ENCODE measurements at places on chromosomes 7 and 10. TPM values are rescaled to one million over a fixed set of nuclear protein-coding genes. Genes with fewer than 3 reads are reported as not detected.

- no peak for DNase-seq
Observed at GRCh38 chr10:3872712-3873329, 87.8 kb upstream of the KLF6 start.

DNA sequence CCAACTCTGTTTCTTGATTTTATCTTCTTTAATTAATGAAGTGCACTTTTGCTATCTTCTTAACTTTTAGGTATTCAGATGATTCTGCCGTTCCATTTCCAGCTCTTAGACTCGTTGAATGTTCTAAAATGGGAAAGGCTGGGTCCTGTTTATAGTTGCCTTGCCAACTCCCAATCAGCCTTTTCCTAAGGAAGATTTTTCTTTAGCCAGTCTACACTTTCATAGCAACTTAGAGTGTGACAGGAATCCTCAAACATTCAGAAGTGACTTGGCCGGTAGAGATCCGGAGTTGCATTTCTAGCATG, 23.0 kb upstream of the TRIL start:
- DNase-seq: no peak

GRCh38 chr7:50456371-50457123, 6.4 kb upstream of the FIGNL1 start:
- DNase-seq: no peak

PDE1C gene
- total RNA-seq: 43.1 TPM

GRCh38 chr10:132118366-132118765, 52.6 kb downstream of the JAKMIP3 start:
- no peak for DNase-seq

DNA sequence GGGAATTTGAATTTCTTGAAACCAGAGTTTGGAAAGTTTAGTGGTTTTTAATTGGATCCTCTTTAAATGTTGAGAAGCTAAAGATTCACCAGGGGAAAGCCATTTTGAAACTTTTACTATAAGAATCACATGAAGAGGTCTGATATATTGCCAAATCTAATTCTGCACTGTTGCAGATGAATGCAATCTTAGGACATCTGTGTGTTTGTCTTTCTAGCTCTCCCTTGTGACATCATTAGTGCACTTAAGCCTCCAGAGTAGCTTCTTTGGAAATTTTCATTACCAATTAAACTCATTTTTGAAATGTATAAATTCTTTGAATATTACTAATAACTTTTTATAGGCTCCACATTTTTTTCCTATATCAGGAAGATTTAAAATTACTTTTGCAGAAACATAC, 160.2 kb downstream of the BICC1 start:
- no peak for DNase-seq

DNA sequence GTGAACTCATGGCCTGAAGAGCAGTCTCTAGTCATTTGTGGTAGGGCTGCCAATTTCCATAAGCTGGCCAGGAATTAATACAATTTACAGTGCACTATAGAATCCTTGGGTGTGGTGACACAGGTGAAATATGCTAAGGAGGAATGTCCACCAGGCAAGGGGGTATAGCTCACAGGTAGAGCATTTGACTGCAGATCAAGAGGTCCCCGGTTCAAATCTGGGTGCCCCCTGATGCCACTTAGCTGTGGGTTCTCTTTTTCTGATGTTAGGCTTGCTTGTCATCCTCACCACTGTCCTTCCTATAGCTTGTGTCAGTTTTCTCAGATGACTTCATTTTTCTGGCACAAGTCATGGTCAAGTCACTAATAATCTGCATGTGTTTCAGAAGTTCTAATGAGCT, 108.7 kb downstream of the ZNF467 start:
- DNase-seq: no peak

DNA sequence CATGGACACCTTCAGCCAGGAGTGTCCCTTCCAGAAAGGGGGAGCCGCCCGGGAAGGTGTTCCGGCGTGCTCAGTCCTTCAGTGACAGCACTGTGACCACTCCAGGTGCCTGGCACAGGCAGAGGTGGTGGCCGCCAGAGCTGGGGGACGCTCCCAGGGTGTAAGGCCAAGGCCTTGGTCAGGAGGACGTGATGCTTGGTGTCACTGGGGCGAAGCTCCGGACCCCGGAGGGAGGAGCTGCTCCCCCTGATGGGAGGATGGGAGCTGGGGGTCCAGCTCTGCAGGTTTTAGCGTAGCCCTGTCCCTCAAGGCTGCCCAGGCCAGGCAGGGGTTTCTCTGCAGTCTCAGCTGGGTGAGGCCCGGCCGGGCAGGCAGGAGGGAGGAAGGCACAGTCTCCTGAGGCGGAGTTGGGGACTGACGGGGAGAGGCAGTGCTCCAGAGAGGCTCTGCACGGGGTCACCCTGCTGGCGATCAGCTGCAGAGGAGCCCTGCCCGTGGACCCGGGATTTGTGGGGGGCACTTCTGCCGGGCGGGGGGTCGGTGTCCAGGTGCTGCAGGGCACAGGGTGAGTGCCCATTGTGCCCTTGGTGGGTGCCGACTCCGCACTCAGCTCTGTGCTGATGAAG, 56.5 kb upstream of the DNAJB6 start:
- DNase-seq: no peak

CSTF2T gene
- 19.9 TPM for total RNA-seq

CREB5 gene
- total RNA-seq: 14.8 TPM

PDK4 gene
- 1.5 TPM for total RNA-seq

DNA sequence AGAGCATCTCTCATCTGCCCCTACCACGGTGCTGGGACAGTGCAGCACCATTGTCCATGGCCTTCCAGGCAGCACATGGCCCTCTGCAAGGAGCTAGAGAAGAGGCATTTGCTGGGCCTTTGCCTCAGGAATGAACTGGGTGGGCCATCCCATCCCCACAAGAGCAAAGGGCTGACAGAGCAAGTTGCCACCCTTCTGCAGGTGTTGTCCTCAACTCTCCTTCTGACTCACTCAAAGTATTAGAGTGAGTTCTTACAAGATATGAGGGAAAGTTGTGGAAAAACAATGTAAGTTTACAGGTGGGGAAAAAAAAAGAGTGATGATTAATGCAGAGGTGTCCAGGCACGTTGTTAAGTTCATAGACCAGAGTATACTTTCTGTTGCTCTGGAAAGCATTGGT, 261.2 kb downstream of the SKIDA1 start:
- DNase-seq: no peak

DNA sequence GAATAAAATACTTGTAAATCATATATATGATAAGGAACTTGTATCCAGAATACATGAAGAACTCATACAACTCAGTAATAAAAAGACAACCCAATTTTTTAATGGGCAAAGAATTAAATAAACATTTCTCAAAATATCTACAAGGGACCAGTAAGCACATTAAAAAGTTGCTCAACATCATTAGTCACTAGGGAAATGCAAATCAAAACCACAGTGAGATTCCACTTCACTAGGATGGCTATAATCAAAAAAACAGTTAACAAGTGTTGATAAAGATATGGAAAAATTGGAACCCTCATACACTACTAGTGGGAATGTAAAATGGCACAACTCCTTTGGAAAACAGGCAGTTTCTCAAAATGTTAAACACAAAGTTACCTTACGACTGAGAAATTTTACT, 40.3 kb upstream of the YAE1 start:
- peak; percentile 42 for DNase-seq

- peak; percentile 96 for DNase-seq
Observed at GRCh38 chr7:2082139-2082998, 150.4 kb downstream of the MAD1L1 start.

GRCh38 chr7:98990356-98990755, 112.0 kb downstream of the TRRAP start:
- DNase-seq: no peak

DNA sequence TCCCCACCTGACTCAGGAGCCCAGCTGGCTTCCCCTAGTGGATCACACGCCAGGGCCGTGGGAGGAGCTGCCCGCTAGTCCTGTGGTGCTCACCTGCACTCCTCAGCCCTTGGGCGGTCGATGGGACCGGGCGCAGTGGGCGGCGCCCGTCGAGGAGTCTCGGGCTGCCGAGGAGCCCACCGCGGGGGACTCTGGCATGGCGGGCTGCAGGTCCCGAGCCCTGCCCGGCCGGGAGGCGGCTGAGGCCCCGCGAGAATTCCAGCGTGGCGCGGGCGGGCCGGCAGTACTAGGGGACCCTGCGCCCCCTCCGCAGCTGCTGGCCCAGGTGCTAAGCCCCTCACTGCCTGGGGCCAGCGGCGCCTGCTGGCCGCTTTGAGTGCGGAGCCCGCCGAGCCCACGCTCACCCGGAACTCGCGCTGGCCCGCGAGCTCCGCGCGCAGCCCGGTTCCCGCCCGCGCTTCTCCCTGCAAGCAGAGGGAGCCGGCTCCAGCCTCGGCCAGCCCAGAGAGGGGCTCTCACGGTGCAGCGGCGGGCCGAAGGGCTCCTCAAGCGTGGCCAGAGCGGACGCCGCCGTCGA, 367.9 kb downstream of the TYW1 start:
- DNase-seq: no peak
